ENCODE measurements at places on chromosomes 12 and 14.
A peak's percentile ranks its signal among the peaks of the same experiment; 100 is the strongest.

DNA sequence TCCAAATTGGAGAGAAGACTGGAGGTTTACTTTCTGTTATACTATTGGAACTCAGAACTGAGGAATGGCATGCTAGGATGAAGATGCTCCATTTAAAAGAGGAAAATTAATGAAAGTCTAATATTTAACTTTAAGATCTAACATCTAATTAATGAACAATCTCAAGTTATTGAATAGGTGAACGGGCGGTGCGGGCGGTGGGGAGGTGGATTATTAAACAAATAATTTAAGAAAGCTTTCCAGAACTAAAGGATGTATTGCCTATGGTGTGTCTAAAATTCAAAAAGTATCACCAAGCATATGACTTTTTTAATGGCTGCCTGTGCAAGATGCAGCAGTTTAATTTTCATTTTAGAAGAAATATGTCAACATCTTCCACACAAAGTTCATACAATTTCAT lies 1747.1 kb upstream of the SEL1L start:
- no peaks in the 10 kb centered on the region for H3K36me3 ChIP-seq
- no peaks in the 10 kb centered on the region for H3K4me1 ChIP-seq
- no peaks in the 10 kb centered on the region for H3K27me3 ChIP-seq
- no peak overlapping the region for H3K4me3 ChIP-seq
- H3K27ac ChIP-seq = no peak overlapping the region

- peaks cover 46% of the 10 kb centered on the region for H3K4me1 ChIP-seq
- peak overlapping the region; percentile 74 for H3K27ac ChIP-seq
- DNase-seq = no peak
- H3K4me3 ChIP-seq = no peak overlapping the region
- peaks cover 1% of the 10 kb centered on the region for H3K27me3 ChIP-seq
- H3K36me3 ChIP-seq = no peaks in the 10 kb centered on the region
These were observed 107.6 kb upstream of the SFSWAP start for GRCh38 chr12:131603106-131603938.

DNA sequence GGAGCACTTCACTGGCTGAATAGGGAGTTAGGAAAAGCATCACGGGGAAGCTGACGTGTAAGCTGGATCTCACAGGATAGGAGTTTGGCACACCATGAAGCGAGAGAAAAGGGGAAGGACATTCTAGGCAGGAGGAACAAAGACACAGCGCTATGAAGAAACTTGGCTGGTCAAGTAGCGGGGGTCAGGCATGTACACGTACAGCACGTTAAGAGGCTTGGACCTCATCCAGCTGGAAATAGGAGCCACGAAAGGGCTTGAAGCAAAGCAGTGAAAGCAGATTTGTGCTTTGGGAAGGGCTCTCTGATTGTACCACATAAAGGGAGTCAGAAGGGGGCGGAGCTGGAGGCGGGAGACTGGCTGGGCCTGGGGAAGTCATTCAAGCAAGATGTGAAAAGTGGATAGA lies 19.6 kb upstream of the GALNT8 start:
- no peaks in the 10 kb centered on the region for H3K27me3 ChIP-seq
- H3K4me1 ChIP-seq = peaks cover 2% of the 10 kb centered on the region
- no peaks in the 10 kb centered on the region for H3K36me3 ChIP-seq
- no peak overlapping the region for H3K27ac ChIP-seq

DNA sequence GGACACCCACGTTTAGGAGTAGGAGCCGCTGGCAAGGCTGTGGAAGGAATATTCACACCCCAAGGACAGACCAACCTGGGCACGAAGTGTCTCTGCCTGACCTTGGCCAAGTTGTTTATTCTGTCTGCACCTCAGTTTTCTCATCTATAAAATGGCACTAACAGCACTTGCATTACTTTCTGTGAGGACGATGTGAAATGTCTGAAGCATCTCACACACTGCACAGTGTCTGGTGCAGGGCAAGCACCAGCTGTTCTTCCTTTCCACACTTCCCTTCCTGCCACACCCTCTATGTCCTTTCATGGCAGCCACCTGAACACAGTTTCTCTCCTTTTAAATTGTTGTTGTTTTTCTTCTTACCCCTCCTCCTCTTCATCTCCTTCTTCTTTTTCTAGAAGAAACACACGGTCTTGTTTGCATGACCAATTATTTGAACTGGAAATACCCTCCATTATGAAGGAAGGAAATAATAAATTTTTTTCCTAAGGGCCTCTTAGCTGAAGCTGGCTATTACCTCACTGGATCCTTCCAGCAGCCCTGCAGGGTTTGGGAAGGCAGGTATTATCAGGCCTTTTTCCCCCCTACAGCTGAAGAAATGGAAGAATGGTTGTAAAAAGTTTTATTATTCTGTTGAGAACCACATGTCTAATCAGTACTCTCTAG lies 42.9 kb upstream of the ATP23 start:
- no peaks in the 10 kb centered on the region for H3K36me3 ChIP-seq
- H3K4me3 ChIP-seq = peak overlapping the region; percentile 61
- peak overlapping the region; percentile 100 for H3K27ac ChIP-seq
- H3K4me1 ChIP-seq = peaks cover 56% of the 10 kb centered on the region
- DNase-seq = peak; percentile 35

GRCh38 chr14:95496111-95496681 lies 20.3 kb downstream of the SYNE3 start:
- H3K27me3 ChIP-seq = no peaks in the 10 kb centered on the region
- H3K4me1 ChIP-seq = peaks cover 55% of the 10 kb centered on the region
- H3K27ac ChIP-seq = peak overlapping the region; percentile 25
- peaks cover 34% of the 10 kb centered on the region for H3K36me3 ChIP-seq
- H3K4me3 ChIP-seq = no peak overlapping the region

- peaks cover 3% of the 10 kb centered on the region for H3K4me1 ChIP-seq
- H3K36me3 ChIP-seq = no peaks in the 10 kb centered on the region
- no peak for DNase-seq
- H3K27me3 ChIP-seq = peaks cover 47% of the 10 kb centered on the region
- no peak within 1 kb of the TSS for H3K4me3 ChIP-seq
These were observed at the start of gene TMEM132C for GRCh38 chr12:128267131-128267622. TMEM132C (plus strand) TSS chr12:128267170; CDS start chr12:128267403, 233 bp downstream.

- peaks cover 3% of the 10 kb centered on the region for H3K4me1 ChIP-seq
- no peak for DNase-seq
- H3K36me3 ChIP-seq = no peaks in the 10 kb centered on the region
- no peak overlapping the region for H3K4me3 ChIP-seq
- peak overlapping the region; percentile 58 for H3K27ac ChIP-seq
- H3K27me3 ChIP-seq = peaks cover 6% of the 10 kb centered on the region
These were observed 76.5 kb upstream of the DHRS4 start for GRCh38 chr14:23877111-23877510.

DNA sequence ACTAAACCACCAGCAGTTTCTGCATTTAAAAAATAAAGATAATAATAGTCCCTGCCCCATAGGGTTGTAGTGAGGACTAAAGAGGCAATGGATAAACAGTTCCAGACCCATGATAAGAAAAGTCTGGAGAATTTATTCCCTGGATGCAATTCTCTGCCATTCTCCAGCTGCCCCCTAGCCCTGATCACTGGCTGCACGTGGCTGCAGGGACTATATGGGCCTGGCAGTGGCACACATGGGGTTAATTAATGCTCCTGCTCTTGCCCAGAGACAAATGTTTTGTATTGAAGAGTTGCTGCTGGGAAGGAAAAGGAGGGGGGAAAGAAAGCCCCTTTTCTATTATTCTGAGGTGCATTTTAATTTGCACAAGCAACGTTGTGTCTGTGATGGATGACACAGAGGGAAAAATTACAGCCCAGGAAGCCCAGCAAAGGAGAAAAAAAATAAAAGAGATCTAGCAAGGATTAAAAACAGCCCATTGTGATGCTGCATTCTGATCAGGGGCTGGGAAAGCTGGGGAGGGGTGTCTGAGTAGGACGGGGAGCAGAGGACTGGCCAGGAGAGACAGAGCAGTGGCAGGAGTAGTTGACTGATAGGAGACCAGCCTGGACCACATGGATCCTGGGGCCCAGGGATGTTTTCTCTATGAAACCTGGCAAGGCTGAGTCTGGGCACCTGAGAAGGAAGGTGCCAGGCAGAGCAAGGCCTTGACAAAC lies 149.3 kb downstream of the ESRRB start:
- H3K27ac ChIP-seq = no peak overlapping the region
- no peak overlapping the region for H3K4me3 ChIP-seq
- H3K27me3 ChIP-seq = peaks cover 10% of the 10 kb centered on the region

DNA sequence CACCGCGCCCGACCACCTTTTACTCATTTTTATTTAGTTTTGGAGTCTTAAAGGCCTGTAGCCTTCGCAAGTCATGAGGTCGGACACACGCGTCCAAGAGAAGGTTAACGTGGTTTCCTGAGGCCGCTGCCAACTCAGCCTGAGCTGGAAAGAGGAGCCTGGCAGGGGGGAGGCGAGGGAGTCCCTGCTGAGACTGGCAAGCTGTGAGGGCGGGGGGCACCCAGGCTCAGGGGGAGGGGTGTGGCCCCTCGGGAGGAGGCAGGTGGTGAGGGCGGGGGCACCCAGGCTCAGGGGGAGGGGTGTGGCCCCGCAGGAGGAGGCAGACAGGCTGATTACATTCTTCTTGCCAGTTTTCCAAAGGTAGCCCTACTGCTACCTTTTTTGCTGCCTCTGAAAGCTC lies 143.2 kb downstream of the PIWIL1 start:
- H3K4me3 ChIP-seq = no peak overlapping the region
- no peak overlapping the region for H3K27ac ChIP-seq
- no peaks in the 10 kb centered on the region for H3K4me1 ChIP-seq

GRCh38 chr14:87615822-87616679 lies 376.9 kb downstream of the GALC start:
- H3K27me3 ChIP-seq = peaks cover 5% of the 10 kb centered on the region
- no peaks in the 10 kb centered on the region for H3K36me3 ChIP-seq
- DNase-seq = peak; percentile 61

GRCh38 chr14:105142651-105143450 lies 25.7 kb downstream of the JAG2 start:
- no peaks in the 10 kb centered on the region for H3K36me3 ChIP-seq
- H3K27ac ChIP-seq = no peak overlapping the region
- no peak for DNase-seq
- no peaks in the 10 kb centered on the region for H3K27me3 ChIP-seq
- H3K4me1 ChIP-seq = no peaks in the 10 kb centered on the region

DNA sequence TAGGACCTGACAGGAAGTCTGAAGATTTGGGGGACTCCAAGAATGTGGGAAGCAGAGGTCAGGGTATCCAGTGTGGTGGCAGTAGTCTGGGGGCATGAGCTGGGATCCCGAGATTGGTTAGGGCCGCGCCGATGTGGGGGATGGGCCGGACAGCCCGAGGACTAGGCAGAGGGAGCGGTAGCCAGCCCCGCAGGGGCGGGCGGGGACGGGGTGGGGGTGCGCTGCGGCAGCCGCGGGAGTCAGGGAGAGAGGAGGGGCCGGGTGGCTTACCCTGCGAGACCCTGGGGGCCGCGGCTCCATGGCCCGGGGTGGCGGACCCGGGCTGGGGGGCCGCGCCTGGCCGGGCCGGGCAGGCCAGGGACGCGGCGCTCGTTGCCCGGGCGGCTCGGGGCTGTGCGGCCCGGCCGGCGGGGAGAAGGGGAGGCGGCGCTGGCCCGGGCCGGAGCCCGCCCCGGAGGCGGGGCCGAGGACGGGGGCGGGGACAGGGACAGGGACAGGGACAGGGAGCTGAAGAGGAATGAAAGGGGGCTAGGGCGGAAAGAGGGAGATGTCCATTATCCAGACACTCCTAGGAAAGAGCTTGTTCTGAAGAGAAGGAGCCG lies 5.6 kb downstream of the ZNF385A start:
- H3K27ac ChIP-seq = no peak overlapping the region
- peak overlapping the region; percentile 42 for H3K4me3 ChIP-seq
- no peaks in the 10 kb centered on the region for H3K36me3 ChIP-seq
- peaks cover 15% of the 10 kb centered on the region for H3K4me1 ChIP-seq
- no peak for DNase-seq

- H3K27ac ChIP-seq = no peak overlapping the region
- peaks cover 3% of the 10 kb centered on the region for H3K4me1 ChIP-seq
- no peak for DNase-seq
- H3K4me3 ChIP-seq = no peak overlapping the region
- no peaks in the 10 kb centered on the region for H3K27me3 ChIP-seq
These were observed 4.1 kb downstream of the SERPINA1 start for GRCh38 chr14:94384342-94384741.

GRCh38 chr12:96466939-96467751 lies 22.2 kb upstream of the CFAP54 start:
- no peak overlapping the region for H3K4me3 ChIP-seq
- H3K36me3 ChIP-seq = no peaks in the 10 kb centered on the region
- no peak for DNase-seq

GRCh38 chr12:10226086-10226485 lies 13.4 kb downstream of the GABARAPL1 start:
- H3K4me1 ChIP-seq = peaks cover 11% of the 10 kb centered on the region
- no peaks in the 10 kb centered on the region for H3K27me3 ChIP-seq
- no peak overlapping the region for H3K4me3 ChIP-seq
- peaks cover 27% of the 10 kb centered on the region for H3K36me3 ChIP-seq
- no peak overlapping the region for H3K27ac ChIP-seq

DNA sequence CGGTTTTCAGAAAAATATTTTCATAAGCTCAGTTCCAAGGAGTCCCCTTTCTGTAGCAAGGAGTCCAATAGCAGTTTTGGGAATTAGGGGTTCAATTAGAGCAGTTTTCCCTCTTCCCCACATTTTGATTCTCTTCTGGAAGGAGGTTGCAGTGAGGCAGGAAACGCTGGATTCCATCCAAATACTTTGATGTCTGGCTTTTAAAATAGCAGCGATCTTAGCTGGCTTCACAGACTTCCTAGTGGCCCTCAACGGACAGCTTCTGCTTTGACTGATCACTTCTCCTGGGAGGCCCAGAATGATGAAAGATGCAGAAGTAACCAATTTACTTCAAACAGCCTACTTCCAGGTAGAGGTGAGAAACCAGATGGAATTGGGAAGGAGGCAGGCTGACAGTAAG lies 63.1 kb downstream of the C12orf75 start:
- DNase-seq = no peak
- no peaks in the 10 kb centered on the region for H3K27me3 ChIP-seq
- H3K27ac ChIP-seq = no peak overlapping the region
- no peaks in the 10 kb centered on the region for H3K4me1 ChIP-seq
